Stimulated activated CD4-positive, alpha-beta T cell treated with anti-CD3 and anti-CD28 coated beads, Interleukin-1b, Interleukin-23, amount 100 ng/mL, for 1 hour (primary cell): ENCODE measurements at places on chromosomes 13 and 19.
A peak's percentile ranks its signal among the peaks of the same experiment; 100 is the strongest.

- no peak for DNase-seq
Measured at GRCh38 chr19:35341565-35342225, 6.0 kb upstream of the FFAR1 start.

DNA sequence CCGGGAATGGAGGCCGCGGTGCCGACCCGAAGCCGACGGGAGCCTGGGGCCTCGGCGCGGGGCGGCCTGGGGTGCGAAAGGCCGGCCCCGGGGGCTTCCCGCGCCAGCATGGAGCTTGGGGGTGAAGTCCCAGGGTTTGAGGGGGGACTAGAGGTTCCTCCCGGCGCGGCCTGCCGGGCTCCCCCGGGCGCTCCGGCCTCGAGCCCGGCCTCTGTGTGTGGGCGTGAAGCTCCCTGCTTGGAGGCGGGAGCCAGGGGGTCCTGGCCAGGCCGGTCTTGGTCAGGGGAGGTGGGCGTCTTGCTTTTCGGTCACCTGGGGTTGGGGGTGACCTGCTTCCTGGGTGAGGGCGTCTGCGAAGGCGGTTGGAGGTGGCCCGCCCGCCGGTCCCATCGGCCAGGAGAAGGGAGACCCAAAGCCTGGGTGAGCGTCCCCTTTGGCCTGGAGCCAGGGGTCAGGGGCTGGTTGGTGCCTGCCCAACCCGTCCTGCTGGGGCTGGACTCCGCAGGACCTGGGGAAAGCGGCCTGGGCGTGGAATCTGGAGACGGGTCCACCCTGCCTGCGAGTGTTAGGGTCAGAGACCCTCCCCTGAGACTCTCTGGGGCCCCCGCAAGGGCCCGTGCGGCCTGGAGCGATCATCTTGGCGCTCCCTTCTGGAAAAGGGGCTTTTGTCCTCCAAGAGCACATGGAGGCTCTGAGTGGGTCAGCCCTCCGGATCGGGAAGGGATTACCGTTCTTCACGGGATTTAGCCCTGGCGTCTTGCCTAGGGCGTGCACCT, 535 bp downstream of the BSG start:
- no peak for DNase-seq

GRCh38 chr13:83057119-83057518, 825.2 kb downstream of the SLITRK1 start:
- no peak for DNase-seq

GRCh38 chr13:23159205-23159759, 21.5 kb upstream of the SGCG start:
- DNase-seq: no peak

- no peak for DNase-seq
Measured at GRCh38 chr13:39811051-39811450, 155.6 kb downstream of the COG6 start.

DNA sequence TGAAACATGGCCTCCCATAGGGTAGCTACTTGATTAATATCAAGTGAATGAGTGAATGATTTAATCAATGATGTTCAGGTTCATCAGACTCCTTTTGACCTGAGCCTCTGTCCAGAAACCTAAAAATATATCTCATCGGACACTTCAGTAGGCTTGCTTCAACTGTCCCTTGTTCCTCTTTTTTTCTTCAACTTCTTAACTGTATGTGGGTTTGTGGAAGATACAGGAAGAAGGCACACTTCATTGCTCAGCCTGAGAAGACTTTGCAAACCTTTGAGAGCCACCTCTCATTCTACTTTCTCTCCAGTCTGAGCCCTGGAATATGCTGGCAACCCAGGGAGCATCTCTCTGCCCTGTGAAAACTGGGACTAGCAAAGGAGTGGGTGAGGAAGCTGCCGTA, 557.0 kb downstream of the FGF9 start:
- DNase-seq: no peak

- no peak for DNase-seq
Measured at GRCh38 chr19:19948800-19949199, 48.1 kb downstream of the ZNF93 start.

DNA sequence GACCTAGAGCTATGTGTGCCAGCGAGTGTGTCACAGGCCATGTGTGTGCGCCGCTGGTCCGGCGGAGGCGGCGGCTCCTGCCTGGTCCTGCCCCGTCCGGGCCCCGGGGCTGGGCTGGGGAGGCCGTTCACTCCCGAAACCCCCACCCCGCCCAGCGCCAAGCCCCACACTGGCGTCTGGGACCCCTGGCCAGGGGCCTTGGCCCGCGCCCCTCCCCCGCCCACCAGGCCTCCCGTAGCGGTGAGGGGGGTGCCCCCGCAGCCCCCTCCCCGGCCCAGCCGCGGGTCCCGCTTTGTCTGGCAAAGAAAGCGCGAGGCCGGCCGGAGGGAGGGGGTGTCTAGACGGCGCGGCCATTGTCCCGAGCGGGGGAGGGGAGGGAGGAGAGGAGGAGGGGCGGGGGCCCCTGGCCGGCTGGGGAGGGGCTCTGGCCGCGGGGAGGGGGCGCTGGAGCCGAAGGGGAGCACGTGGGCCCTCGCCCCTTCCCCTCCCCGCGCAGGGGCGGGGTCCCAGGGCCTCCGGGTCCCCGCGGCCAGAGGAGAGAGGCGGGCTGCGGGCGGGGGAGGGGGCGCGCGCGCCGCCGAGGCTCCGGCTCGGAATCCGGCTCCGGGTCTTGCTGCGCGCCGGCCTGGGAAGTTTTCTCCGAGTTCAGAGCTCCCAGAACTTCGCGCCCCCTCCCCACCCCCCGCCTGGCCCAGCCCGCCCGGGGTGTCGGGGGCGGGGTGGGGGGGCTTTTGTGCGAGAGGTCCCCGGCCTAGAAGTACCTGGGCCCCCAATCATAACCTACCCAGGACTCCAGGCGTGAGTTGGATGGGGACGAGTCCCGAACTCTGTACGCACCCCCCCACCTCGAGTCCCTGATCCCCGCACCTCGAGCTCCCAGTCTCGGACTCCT, 888 bp downstream of the NOTCH3 start:
- no peak for DNase-seq

DNA sequence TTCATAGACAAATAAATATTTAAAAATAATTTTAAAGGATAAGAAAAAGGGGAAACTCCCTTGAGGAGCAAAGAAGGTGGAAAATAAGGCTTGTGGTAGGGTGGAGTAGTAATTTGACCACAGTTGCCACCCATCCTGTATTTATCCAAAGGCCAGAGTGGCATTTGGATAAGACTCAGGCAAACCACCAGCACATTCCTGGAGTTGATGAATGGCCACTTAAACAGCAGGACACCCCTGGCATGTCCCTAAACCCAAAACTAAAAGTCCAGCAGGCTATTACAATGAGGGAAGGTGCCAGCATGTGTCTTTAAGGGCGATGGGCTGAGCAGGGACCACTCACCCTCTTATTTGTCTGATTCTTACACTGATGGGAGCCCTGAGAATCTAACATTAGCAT, 9.8 kb upstream of the FRY start:
- no peak for DNase-seq

DNA sequence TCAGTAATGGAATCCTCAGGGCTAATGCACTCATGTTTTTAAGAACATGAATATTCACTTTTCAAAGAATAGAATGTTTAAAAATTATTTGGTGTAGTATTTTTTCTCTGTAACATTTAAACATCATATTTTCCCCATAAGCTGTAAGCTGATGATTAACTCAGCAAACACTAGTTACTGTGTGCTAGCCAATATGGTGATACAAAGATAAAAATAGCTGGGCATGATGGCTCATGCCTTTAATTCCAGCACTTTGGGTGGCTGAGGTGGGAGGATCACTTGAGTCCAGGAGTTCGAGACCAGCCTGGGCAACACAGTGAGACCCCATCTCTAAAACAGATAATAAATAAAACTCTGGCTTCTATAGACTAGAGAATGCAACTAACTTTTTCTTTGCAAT, 13.2 kb downstream of the RNF17 start:
- DNase-seq: no peak

- DNase-seq: no peak
Measured at GRCh38 chr19:17328517-17329365, 5.9 kb downstream of the ANO8 start.

DNA sequence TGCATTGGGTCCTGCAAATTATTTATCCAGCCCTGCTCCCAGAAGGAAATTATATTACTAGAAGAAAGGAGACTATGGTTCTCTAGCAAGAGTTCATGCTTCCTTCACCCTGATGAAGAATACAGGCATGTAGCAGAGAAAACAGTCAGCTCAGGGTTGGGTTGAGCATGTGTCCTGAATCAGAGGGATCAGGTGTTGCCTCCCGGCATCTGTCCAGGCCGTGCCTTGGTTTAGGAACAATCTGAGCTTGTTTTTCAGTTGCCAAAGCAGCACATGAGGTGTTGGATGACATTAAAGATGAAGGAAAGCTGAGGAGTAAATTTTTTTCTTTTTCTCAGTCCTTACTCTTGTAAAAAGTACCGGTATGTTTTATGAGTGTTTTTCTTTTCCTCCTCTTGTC, 62.0 kb downstream of the KL start:
- DNase-seq: no peak

DNA sequence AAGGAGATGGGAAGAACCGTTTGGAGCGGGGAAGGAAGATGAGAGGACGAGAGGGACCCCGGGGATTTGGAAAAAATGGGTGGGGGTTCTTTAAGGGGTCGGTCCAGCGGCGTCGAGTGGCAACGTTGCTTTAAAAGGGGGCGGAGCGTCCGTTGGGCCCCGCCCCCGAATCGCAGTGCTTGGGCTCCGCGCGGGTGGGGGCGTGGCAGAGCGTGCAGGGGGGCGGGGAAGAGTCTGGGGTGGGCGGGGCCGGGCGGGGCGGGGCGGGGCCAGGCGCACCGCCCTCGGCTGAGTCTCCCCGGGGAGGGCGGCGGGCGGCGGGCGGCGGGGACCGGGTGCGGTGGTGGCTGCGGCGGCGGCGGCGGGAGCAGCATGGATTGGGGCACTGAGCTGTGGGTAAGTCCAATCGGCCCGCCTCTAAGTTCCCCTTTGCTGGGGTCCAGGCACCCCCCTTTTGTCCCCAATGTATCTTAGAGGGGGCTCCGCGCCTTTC, at the start of gene TRIP10:
Gene TRIP10, plus strand, starts transcription at position 291 of the 493 bp plus-strand sequence. Its CDS starts 82 bp downstream, at position 373.
- DNase-seq: peak; percentile 69

DNA sequence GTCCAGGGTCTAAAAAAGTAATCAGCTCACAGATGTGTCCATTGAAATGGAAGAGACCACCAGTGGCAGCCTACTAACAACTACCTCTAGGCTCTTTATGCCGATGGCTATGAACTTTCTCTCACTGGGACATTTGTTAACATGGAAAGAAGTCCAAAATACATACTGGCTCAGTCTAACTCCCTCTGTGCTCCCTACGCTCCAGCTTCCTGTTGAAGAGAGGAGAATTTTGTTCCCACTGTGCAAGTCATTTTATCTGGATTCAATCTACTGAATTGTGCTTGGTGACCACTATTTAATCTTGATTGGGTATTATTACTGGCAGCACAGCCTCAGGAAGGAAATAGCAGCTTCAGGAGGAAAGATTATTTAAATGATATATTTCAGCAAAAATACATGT, 128.8 kb upstream of the ARGLU1 start:
- DNase-seq: no peak

DNA sequence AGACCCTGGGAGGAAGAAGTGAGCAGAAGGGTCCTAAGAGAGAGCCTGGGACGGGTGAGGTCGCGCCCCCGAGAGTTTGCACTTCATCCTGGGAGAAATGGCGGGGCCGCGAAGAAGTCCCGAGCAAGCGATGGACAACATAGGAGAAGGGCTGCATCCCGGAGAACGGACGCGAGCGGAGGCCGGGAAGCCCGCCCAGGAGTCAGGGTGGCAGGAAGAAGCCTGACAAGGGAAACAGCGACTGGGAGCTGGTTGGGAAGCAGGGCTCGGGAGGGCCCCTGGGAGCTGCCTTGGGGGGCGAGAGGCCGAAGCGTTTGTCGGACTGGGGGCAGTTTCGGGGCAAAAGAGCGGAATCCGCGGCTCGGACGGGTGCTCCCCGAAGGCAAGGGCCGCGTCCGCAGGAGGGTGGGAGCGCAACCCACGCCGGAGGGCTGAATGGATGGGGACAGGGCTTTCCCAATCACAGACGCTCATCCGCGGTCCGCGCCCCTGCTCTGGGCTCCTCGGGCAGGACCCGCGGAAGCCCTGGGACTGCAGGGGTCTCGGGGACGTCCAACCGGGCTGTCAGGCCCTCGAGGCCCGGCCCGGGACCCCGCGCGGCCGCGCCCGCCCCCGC, 469 bp downstream of the ABHD17A start:
- DNase-seq: no peak

- no peak for DNase-seq
Measured at GRCh38 chr13:41713405-41713804, 247.5 kb downstream of the VWA8 start.
